ENCODE measurements at places on chromosomes 2 and 18.
A peak's percentile ranks its signal among the peaks of the same experiment; 100 is the strongest.

DNA sequence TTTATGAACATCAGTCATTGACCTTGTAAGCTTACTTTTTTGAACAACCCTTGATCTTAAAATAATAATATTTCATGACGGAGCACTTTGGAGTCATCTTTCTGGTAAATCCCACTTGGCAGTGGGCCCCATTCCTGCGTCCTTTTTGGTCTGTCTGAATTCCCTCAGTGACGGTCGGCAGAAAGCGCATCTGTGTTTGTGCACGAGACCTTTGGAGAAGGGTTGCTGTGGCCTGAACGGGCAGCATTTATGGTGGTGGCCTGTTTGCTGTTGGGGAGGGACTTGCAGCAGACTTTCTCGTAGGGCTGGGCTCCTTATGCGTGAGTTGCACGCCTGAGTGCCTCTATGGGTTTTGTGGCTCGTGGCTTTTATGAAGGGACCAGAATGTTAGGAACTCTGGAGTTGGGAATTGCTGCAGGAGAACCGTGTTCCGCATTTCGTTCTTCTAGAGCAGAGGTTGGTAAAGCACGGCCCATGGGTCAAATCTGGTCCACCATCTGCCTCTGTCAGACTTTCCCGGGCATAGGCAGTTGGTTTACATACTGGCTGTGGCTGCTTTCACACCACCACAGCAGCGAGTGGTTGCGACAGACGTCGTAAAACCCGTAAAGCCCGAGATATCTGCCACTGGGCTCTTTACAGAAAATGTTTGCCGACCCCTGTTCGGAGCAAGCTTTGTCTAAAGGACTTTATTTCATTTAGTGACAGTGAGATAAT, 30.8 kb downstream of the LPIN1 start:
- no peak for DNase-seq

GRCh38 chr18:51135364-51135763, 62.1 kb downstream of the MEX3C start:
- DNase-seq: no peak

- DNase-seq: no peak
Observed at GRCh38 chr2:74619651-74620297, 28.4 kb downstream of the M1AP start.

DNA sequence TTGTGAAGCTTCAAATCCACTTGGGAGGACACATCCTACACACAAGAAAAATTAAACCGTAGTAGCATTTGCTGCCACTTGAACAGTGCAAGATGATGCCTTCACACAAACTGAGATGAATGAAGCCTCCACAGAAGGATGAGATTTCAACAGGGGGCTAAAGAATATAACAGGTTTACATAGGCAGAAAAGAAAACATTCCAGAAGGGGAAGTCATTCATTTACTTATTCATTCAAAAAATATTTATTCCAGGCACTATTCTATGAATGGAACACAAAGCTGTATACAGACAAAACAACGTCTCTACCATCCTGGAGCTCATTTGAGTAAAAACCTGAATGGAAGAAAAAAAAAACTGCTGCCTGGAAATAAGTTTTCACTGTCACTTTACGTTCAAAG, 170.5 kb downstream of the CDH20 start:
- DNase-seq: no peak

GRCh38 chr18:7760967-7761948, 194.1 kb downstream of the PTPRM start:
- no peak for DNase-seq

DNA sequence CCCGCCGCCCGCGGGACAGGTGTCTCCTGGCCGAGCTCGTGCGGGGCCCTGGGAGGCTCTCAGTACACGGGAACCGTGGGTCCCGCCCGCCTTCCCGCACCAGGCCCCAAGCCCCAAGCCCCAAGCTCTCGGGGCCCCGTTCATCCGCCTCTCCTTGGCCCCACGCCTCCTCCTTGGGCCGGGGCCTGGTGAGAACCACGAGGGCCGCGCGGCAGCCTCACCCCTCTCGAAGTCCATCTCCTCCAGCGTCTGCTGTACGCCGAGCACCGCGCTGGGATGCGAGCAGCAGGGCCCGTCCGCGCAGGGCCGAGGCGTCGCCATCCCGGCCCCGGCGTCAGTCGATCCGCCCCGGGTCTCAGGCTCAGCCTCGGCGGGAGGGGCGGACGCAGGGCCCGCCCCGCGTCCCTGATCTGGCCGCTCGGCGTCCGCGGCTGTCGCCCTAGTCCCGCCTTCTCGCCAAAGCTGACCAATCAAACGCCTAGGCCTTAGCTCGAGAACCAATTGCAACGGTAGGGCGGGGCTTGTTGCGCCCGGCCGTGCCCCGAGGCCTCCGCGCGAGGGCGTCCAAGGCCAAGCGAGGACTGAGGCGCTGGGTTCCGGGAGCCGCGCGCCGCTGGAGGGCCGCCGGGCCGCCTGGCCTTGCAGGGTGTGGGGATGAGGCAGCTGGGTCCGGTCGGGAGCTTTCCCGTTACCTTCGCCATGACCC, at the start of gene ANKRD39:
ANKRD39 (minus strand) TSS at position 350 of the 706 bp plus-strand sequence; CDS start at position 321, 29 bp downstream.
- peak; percentile 98 for DNase-seq

DNA sequence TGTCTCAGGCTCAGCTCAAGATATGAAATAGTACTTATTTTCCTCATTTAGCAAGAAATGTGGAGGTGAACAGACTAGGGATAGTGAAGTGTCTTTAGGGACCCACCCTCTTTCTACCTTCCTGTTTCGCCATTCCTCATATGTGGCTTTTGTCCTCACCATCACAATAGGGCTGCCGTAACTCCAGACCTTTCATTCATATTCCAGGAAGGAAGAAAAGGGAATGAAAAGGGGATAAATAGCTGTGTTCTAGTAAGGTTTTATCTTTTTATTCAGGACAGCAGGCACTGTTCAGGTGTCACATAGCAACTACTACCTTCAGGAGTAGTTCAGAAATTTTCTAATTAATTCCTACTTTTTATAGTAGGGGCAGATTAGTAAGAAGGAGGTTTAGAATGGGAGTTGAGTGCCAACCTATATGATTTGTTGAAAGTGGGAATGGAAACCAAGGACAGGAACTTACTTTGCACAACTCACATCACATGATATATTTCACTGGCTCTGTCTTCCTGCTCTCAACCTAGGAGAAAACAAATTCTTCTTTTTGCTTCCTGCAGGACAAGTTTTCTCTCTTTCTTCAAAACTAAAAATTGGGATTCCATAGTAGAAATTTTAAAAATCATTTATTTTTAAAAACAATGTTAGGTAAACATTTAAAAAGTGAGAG, 36.0 kb upstream of the HDAC4 start:
- no peak for DNase-seq

GRCh38 chr2:152730591-152731333, 12.3 kb downstream of the ARL6IP6 start:
- DNase-seq: no peak

- no peak for DNase-seq
Observed at GRCh38 chr2:181319286-181319685, 137.9 kb upstream of the ITGA4 start.

DNA sequence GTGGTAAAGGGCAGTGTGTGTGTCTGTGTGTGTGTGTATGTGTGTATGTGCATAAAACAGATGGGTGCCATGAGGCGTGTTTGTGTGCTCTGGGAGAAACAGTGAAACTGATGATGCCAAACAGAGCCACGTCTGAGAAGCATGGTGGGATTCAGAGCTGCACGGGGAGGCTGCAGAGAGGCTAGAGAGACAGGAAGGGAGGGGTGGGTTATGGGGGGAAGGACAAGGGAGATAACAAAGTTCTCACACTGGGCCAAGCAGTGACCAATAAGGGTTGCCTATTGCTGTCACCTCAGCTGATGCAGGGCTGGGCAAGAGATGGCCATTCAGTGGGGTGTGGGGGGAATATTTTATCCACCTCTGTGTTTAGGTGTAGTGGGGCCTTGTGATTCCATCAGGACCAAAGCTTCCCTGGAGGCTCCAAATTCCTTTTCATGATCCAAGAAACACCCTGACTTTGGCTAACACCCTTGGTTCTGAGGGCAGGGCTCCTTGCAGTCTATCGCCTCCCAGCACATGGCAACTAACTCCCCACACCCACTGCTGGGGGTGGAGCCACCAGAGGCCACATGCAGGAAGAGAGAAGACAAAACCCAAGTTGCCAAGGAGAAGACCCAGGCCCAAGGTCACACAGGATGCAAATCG, 54.2 kb upstream of the POMC start:
- no peak for DNase-seq

GRCh38 chr2:143946436-143947391, 573.2 kb downstream of the ZEB2 start:
- DNase-seq: peak; percentile 11

DNA sequence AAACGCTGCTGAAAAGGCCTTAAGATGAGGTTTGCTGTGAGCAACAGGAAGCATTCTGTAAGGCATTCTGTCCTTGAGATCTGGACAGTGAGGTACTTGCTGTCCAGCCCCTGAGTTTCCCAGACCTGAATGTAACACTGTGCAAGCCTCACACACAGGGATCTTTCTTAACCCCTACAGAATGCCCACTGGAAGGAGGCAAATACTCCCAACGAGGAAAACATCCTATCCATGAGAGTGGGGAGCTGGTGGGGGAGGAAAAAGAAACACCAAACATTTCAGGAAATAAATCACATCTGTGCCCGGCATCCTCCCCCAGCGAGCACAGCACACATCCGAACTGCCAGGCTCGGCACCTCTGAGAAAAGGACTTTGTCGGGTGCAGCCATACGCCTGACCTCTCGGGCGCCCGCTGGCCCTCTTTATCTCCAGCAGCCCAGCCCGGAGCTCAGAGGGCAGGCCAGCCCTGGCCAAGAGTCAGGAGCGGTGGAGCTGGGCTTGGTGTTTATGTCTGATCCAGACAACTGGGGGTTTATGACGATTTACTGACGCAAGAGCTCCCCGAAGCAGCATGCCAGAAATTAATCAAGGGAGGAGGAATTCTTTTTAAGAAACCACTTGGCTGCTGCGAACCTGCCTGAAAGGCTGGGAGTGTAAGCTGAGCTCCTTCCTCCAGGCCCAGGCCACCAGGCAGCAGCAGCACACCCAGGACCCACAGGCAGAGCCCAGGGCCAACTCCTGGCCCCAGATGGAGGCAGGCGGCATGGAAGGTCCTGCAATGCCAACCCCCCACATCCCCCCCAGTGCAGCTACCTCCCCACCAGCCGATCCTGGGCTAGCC, 72.2 kb downstream of the HDAC4 start:
- no peak for DNase-seq

GRCh38 chr2:75705921-75706320, 4.8 kb downstream of the GCFC2 start:
- no peak for DNase-seq

- DNase-seq: no peak
Observed at GRCh38 chr2:88443353-88443938, 9.0 kb downstream of the FOXI3 start.

DNA sequence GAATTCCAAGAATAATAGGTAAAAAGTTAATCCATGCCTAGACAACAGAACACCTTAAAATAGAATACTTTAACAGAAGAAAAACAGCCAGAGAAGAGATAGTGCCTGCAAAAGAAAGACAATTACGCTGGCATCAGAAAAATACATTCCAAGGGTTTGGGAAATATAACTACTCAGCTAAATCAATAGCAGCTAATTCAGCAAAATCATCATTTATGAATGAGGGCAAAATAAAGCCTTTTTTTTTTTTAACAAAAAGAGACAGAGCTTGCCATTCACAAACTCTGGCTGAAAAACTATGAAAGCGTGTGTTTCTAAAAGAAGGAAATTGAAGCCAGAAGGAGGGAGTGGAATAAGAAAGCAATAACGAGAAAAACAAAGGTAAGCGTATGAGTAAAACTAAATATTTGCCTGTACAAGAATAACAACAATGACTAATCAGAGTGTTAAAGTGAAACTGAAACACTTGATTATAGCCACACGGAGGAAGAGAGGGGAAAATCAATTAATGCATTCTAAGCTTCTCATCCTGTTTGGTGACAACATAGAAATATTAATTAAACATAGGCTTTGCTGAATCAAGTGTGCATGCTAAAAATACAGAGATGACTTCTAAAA, 90.2 kb downstream of the EHD3 start:
- no peak for DNase-seq

- peak; percentile 68 for DNase-seq
Observed at GRCh38 chr18:61551586-61551985, 218.4 kb downstream of the CDH20 start.

DNA sequence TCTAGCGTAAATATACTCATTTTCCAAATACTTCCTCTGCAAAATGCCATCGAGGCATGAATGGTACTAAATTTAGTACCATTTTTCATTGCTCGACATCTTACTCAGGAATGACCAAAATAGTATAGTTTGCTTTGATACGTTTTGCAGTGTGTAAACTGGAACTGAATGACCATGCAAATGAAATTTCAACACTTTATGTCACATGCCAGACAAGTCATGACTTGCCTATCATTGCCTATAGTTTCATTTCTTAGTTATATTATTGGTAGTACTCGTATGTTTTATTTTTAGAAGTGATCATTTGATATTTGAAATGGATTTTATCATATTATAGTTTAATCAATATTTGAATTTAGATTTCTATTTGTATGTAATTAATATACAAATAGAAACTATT, 9.1 kb downstream of the MSTN start:
- DNase-seq: no peak

DNA sequence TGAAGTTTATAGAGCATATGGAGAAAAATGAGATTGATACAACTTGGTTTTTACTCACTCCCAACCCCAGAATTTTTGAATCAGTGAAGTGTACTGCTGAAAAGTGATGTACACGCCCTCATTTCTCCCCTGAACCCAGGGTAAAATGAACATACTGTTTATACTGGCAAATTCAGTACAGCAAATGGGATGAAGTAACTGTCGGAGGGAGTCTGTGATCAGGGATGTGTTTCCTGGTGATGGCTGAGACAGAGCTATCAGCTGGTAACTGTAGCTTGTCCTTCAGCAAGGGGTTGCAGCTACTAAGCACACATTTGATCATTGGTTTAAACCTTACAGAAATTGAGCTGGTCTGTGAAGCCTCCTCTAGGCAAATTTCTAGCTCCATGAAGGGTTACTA, 191.6 kb downstream of the PTPRM start:
- no peak for DNase-seq

DNA sequence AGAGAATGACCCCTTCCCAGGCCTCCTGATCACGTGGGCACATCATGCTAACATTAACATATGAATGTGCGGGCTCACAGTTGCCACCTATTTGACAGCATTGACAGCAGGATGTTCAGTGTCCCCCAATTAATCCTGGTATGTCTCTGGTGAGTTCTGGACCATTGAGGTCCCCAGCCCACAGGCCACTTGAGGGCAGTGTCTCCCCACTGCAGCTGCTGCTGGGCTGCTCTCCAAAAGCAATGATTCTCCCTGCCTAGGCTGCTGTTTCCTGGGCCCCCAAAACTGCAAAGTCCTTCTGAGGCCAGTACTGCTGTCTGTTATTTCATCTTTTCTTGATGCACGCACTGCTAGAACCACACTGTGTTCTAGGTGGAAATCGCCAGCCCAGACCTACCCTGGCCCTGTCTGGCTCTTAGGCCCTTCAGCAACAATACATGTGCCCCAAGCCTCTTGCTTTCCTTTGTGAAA, 52.7 kb upstream of the MAPK4 start:
- no peak for DNase-seq

GRCh38 chr18:361941-362310, 94.1 kb upstream of the THOC1 start:
- DNase-seq: peak; percentile 92

DNA sequence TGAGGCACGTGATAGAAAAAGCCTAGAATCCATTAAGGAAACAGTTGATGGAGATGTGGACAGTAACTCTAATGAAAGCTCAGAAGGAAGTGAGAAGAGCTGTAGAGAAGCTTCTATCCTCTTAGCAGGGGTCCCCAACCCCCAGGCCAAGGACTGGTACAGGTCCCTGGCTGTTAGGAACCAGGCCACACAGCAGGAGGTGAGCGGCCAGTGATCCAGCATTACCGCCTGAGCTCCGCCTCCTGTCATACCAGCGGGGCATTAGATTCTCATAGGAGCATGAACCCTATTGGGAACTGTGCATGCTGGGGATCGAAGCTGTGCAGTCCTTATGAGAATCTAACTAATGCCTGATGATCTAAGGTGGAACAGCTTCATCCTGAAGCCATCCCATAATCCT, 8.7 kb upstream of the IMP4 start:
- DNase-seq: no peak
